Activated CD4-positive, alpha-beta T cell treated with anti-CD3 and anti-CD28 coated beads, Interleukin-2, Interleukin-4, amounts not matched to agents 100 ng/mL and 50 ng/mL, durations not matched to agents 16 hours and 8 hours (primary cell): ENCODE measurements at places on chromosomes 4 and X.

DNA sequence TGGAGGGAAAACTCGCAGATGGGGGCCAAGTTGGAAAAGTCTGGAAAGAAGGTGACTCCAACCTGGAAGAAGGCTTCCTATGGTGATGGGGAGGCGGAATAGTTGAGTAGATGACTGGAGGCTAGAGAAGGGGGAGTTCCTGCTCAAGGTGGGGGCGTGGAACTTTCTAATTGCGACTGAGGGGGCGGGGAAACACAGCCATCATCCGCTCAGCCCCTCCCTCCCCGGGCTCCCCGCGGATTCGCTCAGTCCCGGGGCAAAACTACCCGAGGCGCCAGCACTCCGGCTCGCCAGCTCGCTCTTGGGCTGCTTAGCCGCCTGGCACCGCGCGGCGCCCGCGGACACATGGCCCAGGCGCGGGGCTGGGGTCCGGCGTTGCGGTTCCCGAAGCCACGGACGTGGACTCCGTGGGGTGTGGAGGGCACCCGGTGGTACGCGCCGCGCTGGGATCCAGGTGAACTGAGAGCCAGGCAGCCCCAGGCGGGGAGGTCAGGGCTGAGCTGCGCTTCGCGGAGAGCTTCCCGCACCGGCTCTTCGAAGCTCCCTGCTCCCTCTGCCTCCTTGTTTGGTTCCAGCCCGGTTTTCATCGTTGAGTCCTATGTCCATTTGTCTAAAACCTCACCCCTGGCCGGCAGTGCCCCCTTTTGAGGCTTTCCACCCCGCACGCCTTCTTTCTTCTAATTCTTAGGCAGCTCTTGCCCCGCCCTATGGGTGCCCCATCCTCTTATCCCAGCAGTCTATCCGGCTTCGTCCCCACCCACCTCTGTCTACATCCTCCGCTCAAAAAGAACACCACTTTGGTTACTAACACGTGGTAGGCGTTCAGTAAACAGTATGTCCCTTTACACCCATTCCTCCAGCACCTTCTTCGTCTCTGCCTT, 38.9 kb downstream of the STARD8 start:
- no peak for DNase-seq

DNA sequence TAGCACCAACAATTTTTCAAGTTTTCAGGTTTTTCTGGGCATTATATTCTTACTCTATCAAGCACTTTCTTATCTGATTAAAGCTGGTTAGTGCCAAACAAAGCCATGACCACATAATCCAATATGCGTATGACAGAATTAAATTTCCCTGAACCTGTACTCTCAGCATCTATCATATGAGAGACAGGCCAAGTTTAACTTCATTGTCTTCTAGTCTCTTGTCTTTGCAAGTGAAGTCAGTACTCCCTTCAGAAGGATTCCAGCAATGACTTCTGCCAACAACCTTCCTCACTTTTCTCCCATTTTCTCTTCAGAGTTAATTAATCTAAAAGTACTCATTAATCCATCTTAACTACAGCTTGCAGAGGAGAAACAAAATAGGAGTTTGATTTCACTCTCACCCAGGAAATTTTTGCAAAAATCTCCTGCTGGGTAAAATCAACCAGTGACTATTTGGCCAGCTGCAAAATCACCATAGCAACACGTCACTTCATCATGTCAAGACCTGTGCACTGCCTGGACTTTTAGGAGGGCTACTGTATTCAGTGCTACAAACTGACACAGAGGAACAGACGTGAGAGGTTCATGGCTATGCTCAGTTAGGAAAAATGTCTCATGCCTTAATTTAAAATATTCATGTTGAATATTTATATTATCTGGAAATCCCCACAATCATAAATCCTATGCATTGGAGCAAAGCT, 208.4 kb downstream of the ANTXR2 start:
- no peak for DNase-seq

- no peak for DNase-seq
Measured at GRCh38 chr4:54708339-54709279, 50.9 kb downstream of the KIT start.

GRCh38 chrX:150450519-150451177, 87.5 kb downstream of the MAMLD1 start:
- DNase-seq = no peak

GRCh38 chrX:154775419-154776349, 13.0 kb downstream of the DKC1 start:
- DNase-seq = no peak

- DNase-seq = no peak
Measured at GRCh38 chrX:130696542-130696941, 206.5 kb downstream of the ENOX2 start.

- no peak for DNase-seq
Measured at GRCh38 chr4:135949931-135950330, 1582.4 kb downstream of the PCDH18 start.

DNA sequence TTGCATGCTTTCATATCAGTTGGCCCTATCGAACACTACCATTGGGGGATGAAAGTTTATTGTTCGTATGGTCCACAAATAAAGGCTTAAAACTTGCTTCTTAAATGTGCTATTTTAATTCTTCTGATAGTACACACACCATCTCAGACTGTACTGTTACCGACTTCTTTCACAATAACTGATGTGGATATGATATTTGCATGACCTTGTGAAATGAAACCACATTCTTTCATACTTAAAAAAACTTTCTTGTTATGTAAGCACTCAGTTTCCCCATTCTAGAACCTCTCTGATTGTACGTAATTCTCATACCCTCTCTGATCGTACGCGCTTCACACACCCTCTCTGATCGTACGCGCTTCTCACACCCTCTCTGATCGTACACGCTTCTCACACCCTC, 12.0 kb upstream of the WDR19 start:
- DNase-seq = no peak

- DNase-seq = no peak
Measured at GRCh38 chrX:2691543-2692220, 587 bp downstream of the CD99 start.

DNA sequence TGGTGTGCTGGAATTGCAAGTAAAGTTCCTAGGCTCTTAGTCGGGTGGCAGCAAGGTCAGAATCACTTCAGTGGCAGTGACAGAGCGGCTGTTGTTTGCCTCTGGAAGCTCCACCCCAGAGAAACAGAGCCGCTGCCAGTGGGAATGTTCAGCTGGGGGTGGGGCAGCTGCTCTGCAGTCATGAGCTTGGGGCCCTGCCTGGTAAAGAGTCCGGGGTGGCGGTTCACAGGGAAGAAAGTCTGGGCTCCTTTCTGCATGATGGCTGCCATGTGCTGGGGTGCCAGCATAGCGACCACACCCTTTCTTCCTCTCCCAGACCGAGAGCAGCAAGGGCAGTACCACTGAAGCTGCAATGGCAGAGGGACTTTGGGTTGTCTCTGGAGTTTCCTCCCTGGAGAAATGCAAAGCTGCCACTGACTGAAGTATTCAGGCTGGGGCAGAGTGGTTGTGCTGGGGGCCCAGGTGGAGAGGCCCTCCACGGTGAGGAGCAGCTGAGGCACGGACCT, 108.8 kb upstream of the CENPE start:
- no peak for DNase-seq

DNA sequence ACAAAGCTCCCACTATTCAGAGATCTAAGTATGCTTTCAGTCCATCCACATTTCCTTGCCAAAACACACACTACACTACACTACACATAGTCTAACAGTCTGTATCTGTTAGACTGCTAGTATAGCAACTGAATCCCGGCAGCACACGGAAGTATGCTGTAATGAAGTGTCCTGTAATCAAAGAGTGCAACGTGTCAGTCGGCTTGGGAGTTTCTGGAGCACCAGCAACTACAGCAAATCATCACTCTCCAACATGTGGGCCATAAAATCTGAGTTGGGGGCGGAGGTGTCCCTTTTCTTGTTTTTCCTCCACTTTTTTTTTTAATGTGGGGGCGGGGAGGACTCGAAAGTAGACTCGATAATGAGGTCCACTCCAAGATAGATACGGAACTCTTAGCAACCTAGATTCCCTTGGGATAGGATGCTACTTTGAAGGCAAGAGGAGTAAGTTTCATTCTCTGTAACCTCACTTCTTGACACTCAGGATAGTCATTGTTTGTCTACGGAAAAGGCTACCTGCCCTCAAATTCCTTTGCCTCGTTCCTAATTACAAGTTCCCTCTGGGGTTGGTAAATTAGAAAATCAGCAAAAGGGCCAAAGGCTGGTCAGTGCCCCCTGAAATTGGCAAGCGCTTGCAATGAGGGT, 722 bp downstream of the SLC10A7 start:
- DNase-seq = peak; percentile 40

DNA sequence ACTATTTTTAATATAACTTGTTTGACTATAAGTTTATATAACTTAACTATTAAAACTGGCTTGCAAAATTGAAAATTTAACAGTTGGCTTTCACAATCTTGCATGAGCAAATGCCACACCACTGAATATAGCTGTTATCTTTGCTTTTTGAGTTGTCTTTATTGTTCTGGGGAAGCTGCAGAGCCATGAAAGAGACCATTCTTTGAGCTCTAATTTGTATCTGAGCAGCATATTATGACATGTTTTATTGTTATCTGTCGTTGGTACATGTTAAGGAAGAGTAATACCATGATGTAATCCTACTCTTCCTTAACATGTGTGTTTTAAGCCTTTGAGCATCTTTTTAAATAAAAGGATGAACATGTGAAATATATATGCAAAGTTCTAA, 97.1 kb upstream of the ANK2 start:
- DNase-seq = no peak

DNA sequence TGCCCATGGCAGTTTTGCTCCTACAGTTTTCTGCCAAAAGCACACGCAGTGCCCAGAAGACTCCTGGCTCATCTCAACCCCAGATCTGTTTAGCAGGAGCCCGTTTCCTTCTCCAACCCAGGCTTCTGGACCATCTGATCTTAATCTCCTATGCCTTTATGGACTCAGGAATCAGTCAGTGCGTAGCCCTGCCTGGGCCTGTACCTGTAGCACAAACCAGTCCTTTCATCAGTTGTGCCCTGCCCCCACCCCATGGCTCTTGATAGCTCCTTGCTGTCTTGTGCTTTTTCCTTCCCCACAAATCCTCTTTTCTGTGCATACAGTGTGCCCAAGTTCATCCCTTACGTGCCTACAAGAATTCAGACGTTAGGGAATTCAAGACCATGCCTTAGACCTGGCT, 1.5 kb downstream of the ZNF718 start:
- no peak for DNase-seq

DNA sequence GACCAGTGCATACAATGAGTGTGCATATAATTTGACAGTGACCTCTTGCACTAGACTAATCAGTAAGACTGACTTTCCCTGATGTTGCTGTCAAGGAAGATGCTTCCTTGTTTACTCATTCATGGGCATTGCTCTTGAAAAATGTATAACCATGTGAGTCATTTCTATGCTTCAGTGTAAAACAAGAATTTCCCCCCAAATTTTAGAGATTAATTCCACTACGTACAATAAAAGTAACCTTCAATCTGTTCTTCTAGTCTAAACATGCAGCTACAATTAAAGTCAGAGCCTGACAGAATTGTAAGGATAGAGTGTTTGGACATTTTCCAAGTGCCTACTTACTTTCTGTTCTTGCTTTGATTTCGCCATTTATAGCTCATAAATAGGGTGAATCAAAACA, 935.7 kb downstream of the RAPGEF2 start:
- no peak for DNase-seq

DNA sequence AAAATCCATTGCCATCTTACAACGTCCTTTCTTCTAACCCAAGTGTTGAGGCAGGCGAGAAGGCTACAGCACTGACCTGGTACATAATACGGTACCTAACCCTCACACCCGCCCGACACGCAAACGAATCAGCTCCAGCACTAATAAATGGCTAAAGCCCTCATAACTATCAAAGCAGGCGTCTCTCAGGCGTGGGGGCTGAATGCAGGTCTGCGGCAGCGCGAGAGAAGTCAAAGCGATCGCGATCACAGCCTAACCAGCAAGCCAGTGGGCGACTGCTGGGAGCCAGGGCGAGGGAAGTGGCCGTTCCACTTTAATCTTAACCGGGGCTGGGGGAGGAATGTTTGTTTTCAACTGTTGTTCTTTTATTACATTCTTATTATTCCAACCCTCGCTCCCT, 1.5 kb downstream of the CDX4 start:
- DNase-seq = no peak

- no peak for DNase-seq
Measured at GRCh38 chr4:532588-533317, 33.7 kb downstream of the PIGG start.

DNA sequence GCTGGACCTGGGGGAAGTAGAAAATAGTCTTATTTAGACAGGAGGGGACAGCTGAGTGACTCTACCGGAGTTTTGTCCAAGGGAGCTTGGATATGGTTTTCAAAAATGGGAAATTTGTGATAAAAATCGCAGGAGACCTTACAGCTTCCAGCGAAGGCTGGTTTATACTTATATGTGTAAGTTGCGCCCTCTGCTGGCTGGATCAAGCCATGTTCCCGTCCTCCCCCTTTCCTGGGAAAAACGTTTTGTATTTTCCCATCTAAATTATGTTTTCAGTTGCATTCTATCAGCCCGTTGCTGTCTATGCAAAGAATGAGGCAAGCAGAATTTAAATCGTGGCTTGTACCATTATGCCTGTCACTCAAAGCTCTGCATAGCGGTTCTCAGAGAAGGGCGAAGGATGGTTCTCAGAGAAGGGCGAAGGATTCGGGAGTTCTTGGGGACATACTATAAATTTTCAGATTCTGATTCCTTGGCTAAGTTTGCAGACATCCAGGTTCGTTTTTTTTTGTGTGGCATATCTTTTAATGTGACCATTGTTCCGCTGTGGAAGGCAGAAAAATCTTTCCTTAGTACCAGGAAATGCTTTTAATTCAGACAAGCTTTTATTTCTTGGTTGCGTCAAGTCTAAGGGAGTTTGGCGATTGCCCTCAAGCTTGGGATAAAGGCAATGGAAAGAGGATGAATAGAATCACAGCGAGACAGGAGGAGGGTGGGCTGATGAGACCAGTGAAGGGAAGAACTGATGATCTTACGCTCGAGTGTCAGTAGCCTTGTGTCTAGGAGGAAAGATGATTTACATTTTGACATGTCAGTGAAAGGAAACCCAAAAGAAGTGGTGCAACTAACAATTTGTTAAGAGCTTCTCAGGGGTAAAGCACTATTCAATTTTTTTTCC, 128.5 kb upstream of the ARX start:
- peak; percentile 19 for DNase-seq

GRCh38 chrX:47571215-47571614, 10.2 kb downstream of the ARAF start:
- DNase-seq = no peak

GRCh38 chr4:139828966-139829664, 163.5 kb downstream of the MGST2 start:
- no peak for DNase-seq

- DNase-seq = no peak
Measured at GRCh38 chrX:39381422-39381821, 580.2 kb downstream of the MID1IP1 start.

DNA sequence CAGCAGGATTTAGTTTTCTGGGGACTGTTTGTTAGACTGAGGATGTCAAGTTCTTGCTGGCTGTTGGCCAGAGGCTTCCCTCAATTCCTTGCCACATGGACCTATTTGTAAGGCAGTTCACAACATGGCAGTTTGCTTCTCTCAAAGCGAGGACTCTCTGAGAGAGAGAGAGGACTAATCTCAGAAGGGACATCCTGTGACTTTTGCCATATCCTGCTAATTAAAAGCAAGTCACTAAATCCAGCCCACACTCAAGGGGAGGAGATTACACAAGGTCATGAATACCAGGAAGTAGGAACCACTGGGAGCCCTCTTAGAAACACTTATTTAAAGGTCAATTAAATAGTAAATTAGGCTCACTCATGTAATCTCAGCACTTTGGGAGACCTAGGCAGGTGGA, 38.2 kb downstream of the PPP1R2C start:
- no peak for DNase-seq

- peak; percentile 68 for DNase-seq
Measured at GRCh38 chrX:1212532-1212931, at the start of gene CRLF2. CRLF2 (minus strand) TSS chrX:1212649; CDS start chrX:1212634, 15 bp downstream.
